ENCODE measurements at places on chromosomes 1 and 21.

- DNase-seq: no peak
Measured at GRCh38 chr1:235404190-235404589, 37.0 kb downstream of the TBCE start.

DNA sequence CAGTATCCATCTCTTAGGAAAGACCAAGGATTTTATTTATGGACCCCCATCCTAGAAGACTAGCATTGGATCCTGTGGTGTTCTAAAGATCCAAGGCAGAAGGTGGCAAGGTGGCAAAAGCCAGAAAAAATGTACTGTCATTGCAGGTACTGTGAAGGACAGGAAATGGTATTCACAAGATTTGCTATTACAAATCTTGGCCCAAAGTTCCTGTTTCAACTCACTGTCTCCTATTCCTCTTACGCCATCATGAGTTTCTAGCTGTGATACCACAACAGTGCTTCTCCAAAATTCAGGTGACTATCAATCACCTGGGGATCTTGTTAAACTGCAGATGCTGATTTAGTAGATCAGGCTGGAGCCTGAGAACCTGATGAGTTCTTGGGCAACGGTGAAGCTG lies 21.4 kb downstream of the ACP6 start:
- no peak for DNase-seq

GRCh38 chr1:234913278-234913649 lies 215.4 kb downstream of the TOMM20 start:
- no peak for DNase-seq

DNA sequence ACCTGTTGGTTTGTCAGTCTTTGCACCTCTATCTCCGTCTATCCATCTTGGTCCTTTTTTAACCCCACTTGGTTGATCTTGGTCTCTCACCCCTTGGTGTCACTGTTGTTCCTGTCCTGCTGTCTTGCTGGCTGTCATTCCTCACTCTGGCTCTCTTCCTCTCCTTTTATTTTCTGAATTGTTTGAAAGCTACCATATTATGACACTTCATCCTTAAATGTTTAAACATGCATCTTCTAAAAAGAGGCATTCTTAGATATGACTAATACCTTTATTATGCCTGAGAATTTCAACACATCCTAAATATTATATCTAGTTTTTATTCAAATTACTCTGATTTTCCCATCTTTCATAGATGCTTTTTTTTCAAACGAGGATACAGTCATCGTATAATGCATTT lies 37.0 kb downstream of the BACH1 start:
- no peak for DNase-seq

DNA sequence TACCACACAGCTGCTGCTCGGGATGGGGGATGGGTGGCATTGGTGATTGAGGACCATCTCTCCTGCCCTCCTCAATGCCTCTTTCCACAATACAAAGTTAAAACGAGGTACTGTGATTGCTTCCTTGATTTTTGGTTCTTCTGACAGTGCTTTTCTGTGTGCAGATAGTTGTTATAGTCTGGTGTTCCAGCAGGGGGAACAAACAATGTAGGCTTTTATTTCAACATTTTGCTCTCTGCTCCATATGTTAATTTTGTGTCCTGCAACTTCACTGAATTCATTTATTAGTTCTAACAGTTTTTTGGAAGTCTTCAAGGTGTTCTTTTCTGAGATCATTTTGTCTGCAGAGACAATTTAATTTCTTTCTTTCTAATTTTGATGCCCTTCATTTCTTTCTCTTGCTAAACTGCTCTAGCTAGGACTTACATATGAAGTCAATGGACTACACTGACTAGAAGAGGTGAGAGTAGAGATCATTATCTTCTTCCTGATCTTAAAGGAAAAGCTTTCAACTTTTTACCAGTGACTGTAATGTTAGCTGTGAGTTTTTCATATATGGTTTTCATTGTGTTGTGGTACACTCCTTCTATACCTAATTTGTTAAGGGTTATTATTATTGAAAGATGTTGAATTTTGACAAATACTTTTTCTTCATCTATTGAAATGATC lies 45.4 kb downstream of the TNFSF18 start:
- no peak for DNase-seq

- no peak for DNase-seq
Measured at GRCh38 chr1:229186373-229187056, 84.4 kb upstream of the RAB4A start.

DNA sequence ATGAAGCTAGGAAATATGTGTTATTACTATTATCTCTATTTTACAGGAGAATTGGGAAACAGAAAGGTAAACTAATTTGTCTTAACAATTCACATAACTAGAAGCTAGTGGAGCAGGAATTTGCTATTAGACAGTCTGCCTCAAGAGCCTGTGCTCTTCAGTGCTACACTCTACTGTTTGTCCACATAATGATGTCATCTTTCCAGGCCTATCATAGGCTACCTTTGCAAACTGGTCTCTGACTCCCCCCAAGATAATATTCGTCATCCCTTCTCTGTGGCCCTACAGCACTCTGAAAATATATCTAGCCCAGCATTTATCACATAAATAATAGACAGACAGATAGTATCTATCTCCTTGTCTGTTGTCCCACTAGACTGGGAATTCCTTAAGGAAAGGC lies 34.1 kb downstream of the TRIT1 start:
- no peak for DNase-seq

GRCh38 chr1:62228883-62229187 lies 34.2 kb downstream of the L1TD1 start:
- no peak for DNase-seq

GRCh38 chr21:31318971-31319370 lies 25.1 kb downstream of the TIAM1 start:
- no peak for DNase-seq

GRCh38 chr1:165508291-165508690 lies 35.5 kb upstream of the LRRC52 start:
- no peak for DNase-seq

DNA sequence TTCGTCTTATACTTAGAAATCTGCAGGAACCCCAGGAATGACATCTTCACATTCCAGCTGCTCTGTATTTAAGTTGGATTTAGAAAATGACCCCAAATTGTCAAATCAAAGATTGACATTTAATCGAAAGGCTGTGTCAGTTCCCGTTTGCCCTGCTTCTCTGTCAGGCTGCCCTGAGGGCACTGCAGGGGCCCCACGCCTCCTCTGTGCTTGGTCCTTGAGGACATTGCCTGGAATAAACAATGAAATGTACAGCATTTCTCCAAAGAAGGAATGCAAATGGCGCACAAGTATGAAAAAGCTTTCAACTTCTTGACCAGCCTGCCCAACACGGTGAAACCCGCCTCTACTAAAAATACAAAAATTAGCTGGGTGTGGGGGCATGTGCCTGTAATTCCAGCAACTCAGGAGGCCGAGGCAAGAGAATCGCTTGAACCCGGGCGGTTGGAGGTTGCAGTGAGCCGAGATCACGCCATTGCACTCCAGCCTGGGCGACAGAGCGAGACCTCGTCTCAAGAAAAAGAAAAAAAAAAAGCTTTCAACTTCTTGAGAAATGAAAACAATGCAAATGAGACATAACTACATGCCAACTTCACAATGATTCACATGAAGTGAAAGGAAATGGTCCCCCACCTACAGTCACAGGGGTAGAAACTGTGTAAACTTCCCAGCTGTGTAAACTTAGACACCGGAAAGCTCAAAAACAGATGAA lies 3.0 kb downstream of the TMPRSS3 start:
- no peak for DNase-seq

- DNase-seq: no peak
Measured at GRCh38 chr1:110068646-110069403, 1.6 kb downstream of the ALX3 start.

- DNase-seq: no peak
Measured at GRCh38 chr1:165425621-165426020, 19.3 kb downstream of the RXRG start.

GRCh38 chr1:178644308-178645120 lies 80.5 kb upstream of the RALGPS2 start:
- DNase-seq: no peak

All from stimulated activated CD4-positive, alpha-beta T cell treated with anti-CD3 and anti-CD28 coated beads, Interleukin-15, amount 100 ng/mL, for 1 hour (primary cell).